Smooth muscle cell of the umbilical artery (primary cell): ENCODE measurements at places on chromosomes 5 and 9. TPM values are rescaled to one million over a fixed set of nuclear protein-coding genes. Genes with fewer than 3 reads are reported as not detected.

The PCSK5 gene
- total RNA-seq = 8.5 and 10.7 TPM in 2 replicates

The SUSD3 gene
- 0.37 and 0.59 TPM in 2 replicates for total RNA-seq

The CTXN3 gene
- total RNA-seq = not detected in 2 replicates

The FAM151B gene
- total RNA-seq = 4.6 and 11.3 TPM in 2 replicates

The SPACA9 gene
- 2.4 and 2.5 TPM in 2 replicates for total RNA-seq

The RNF183 gene
- not detected in 2 replicates for total RNA-seq

The HRH2 gene
- total RNA-seq = not detected in 2 replicates

The MTRR gene
- total RNA-seq = 28.5 and 34.1 TPM in 2 replicates

The POU5F2 gene
- total RNA-seq = 0.89 and 1.2 TPM in 2 replicates

The CHSY3 gene
- 43.7 and 53.7 TPM in 2 replicates for total RNA-seq

The PCDHGA7 gene
- total RNA-seq = 4.2 and 6.8 TPM in 2 replicates

The CENPP gene
- 2.1 and 4.7 TPM in 2 replicates for total RNA-seq

The CCL21 gene
- total RNA-seq = not detected in 2 replicates

The PCDHA12 gene
- total RNA-seq = 0.18 and 0.59 TPM in 2 replicates

The FGF18 gene
- total RNA-seq = 0.05 TPM in 1 of 2 replicates, not detected in the other

The OLFML2A gene
- 2.1 TPM in 2 replicates for total RNA-seq

The TLE4 gene
- total RNA-seq = 20.2 and 39.8 TPM in 2 replicates

The ECSCR gene
- 0.30 and 0.74 TPM in 2 replicates for total RNA-seq

The EXOC3 gene
- 39.8 and 41.3 TPM in 2 replicates for total RNA-seq

The SPAG8 gene
- 0.55 and 1.2 TPM in 2 replicates for total RNA-seq

The SHROOM1 gene
- total RNA-seq = 1.8 and 2.1 TPM in 2 replicates
